Osteoblast (primary cell): ENCODE measurements at places on chromosomes 3 and 15. TPM values are rescaled to one million over a fixed set of nuclear protein-coding genes. Genes with fewer than 3 reads are reported as not detected.

- H3K4me3 ChIP-seq, result no peak overlapping the region
- H3K27me3 ChIP-seq, result no peaks in the 10 kb centered on the region
- H3K27ac ChIP-seq, result no peak overlapping the region
- H3K4me1 ChIP-seq, result peaks cover 6% of the 10 kb centered on the region
Observed at GRCh38 chr15:59148153-59148833, 43.3 kb downstream of the CCNB2 start.

GRCh38 chr15:48592221-48592731 lies 53.2 kb downstream of the FBN1 start:
- H3K27me3 ChIP-seq, result no peaks in the 10 kb centered on the region
- no peak overlapping the region for H3K4me3 ChIP-seq
- DNase-seq, result peak; percentile 79
- peak overlapping the region; percentile 95 for H3K27ac ChIP-seq
- peaks cover 21% of the 10 kb centered on the region for H3K4me1 ChIP-seq

DNA sequence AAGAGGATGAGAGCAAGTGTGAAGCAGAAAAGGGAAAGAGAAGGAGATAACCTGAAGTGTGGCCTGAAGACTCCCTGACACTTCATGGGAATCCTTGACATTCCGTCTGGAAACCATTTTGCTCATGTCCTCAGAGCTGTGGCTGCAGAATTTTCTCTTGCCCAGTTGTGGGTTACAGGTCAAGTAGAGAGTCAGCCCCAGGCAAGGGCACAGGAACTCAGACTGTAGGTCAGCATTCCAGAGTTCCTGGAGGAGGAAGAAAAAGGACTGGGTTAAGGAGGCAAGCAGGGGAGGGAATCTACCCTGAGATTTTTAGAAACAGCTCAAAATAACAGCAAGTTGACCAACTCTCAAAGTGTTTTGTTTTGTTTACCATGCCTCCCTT lies 4.1 kb upstream of the THSD4 start:
- DNase-seq, result no peak
- no peaks in the 10 kb centered on the region for H3K27me3 ChIP-seq
- peaks cover 16% of the 10 kb centered on the region for H3K4me1 ChIP-seq
- H3K27ac ChIP-seq, result no peak overlapping the region
- no peak overlapping the region for H3K4me3 ChIP-seq

DNAH12 gene
- total RNA-seq, result under 0.01 TPM in 2 replicates

DTWD1 gene
- 37.6 and 39.2 TPM in 2 replicates for total RNA-seq
